PC-3 (cell line): ENCODE measurements at places on chromosomes 7 and 10. TPM values are rescaled to one million over a fixed set of nuclear protein-coding genes. Genes with fewer than 3 reads are reported as not detected.

Gene ASB15
- total RNA-seq: not detected in 2 replicates

Gene CUBN
- total RNA-seq: 0.80 TPM in 1 of 2 replicates, not detected in the other

Gene VIPR2
- total RNA-seq: not detected in 2 replicates

Gene TSPAN15
- total RNA-seq: 186 and 212 TPM in 2 replicates

Gene FOXP2
- total RNA-seq: not detected in 2 replicates

Gene FKBP6
- total RNA-seq: not detected in 2 replicates
